Stimulated activated CD4-positive, alpha-beta T cell treated with anti-CD3 and anti-CD28 coated beads, Interleukin-1b, Interleukin-23, amount 100 ng/mL, for 1 hour (primary cell): ENCODE measurements at places on chromosomes 1 and 21.

GRCh38 chr1:89361681-89362080 lies 2.2 kb upstream of the GBP6 start:
- no peak for DNase-seq

GRCh38 chr21:31248598-31248997 lies 95.5 kb downstream of the TIAM1 start:
- DNase-seq: no peak

DNA sequence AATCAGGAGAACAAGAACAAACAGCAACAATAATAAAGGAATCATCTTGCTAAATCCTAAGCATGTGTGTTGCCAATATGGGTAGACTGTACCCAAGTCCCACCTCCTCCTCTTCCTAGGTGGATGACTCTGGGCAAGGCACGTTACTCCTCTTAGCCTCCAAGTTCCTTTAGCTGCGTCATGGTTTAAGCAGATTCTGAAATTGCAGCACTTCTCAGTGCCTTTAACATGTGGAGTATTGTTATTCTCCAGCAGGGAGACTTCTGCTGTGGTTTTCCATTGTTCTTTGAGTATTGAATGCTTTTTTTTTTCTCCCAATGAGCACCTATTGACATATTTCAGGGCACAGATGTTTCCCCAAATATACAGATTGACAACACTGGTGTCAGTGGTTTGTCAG lies 15.5 kb downstream of the ARHGEF10L start:
- DNase-seq: no peak

GRCh38 chr1:159959451-159959850 lies 5.4 kb upstream of the SLAMF9 start:
- DNase-seq: no peak

- no peak for DNase-seq
Measured at GRCh38 chr1:212158912-212159796, 123.6 kb downstream of the DTL start.

GRCh38 chr1:197100677-197101076 lies 33.6 kb upstream of the F13B start:
- DNase-seq: no peak

GRCh38 chr1:227952374-227953021 lies 4.8 kb upstream of the WNT9A start:
- DNase-seq: no peak

- DNase-seq: no peak
Measured at GRCh38 chr1:7404046-7404742, 366.9 kb upstream of the VAMP3 start.

- no peak for DNase-seq
Measured at GRCh38 chr1:17365293-17365692, 6.7 kb upstream of the PADI6 start.

DNA sequence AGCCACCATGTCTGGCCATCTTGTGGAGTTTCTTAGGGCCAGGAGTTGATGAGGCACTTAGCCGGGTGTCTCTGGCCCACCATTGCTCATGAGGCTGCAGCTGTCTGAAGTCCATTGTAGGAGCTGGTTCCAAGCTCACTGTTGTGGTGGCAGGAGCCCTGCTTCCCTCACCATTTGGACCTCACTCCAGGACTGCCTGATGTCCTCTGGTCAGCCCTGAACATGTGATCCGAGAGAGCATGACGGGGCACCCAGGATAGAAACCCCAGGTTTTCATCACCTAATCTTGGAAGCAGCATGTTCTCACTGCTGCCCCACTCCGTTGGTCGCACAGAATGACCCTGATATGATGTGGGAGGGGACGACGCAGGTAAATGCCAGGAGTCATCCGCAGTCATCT lies 56.2 kb upstream of the FAM3B start:
- no peak for DNase-seq

GRCh38 chr1:151060007-151060656 lies at the start of gene MLLT11:
Gene MLLT11, plus strand, starts transcription at chr1:151060397. Its CDS starts 6,828 bp downstream, at chr1:151067225.
- DNase-seq: no peak

GRCh38 chr1:181079382-181079781 lies 9.1 kb upstream of the IER5 start:
- no peak for DNase-seq
